ENCODE measurements at places on chromosomes 13 and 19.

DNA sequence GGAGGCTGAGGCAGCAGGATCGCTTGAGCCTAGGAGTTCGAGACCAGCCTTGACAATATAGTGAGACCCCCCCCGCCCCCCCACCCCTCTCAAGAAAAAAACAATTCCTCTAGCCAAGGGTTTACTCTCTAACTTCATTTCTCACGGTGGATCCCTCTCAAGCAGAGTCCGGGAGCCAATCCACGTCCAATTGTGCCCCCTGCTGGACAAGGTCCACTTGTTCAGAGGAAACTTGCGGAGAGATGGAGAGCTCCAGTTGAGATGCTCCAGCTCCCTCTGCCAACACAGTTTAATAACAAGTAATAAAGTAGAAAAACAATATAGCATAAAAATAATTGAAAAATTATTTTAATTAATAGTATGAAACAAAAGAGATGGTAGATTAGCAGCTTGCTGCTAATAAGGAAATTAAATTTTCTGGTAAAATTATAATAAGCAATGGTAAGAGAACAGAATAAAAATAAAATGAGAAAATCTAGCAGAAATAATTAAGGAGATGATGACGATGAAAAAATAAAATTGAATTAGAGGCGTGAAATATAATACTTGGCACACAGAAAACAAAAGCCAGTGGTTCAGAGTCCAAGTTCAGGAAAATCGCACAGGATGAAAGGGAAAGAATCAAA lies 14.5 kb upstream of the SIGLEC14 start:
- DNase-seq: peak; percentile 35

DNA sequence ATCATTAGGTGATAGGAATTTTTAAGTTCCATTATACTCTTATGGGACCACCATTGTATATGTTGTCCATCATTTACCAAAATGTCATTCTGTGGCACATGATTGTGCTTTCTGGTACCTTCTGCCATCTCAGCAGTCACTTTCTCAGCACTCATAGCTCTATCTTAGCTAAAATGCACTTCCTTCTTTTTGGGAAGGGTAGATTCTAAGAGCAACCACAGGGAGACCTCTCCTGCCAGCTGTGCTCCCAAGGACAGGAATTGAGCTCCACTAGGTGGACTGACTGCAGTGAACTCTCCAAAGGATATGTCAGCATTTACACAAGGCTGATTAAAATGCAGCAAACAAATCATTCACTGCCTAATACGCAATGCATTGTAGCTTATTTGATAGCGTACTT lies 91.8 kb upstream of the OBI1 start:
- DNase-seq: no peak

GRCh38 chr19:33557196-33557595 lies 35.6 kb upstream of the PEPD start:
- DNase-seq: no peak

- DNase-seq: peak; percentile 29
These were observed 1.5 kb downstream of the ERF start for GRCh38 chr19:42253245-42254088.

GRCh38 chr13:21310220-21310619 lies 133.8 kb downstream of the MRPL57 start:
- no peak for DNase-seq

DNA sequence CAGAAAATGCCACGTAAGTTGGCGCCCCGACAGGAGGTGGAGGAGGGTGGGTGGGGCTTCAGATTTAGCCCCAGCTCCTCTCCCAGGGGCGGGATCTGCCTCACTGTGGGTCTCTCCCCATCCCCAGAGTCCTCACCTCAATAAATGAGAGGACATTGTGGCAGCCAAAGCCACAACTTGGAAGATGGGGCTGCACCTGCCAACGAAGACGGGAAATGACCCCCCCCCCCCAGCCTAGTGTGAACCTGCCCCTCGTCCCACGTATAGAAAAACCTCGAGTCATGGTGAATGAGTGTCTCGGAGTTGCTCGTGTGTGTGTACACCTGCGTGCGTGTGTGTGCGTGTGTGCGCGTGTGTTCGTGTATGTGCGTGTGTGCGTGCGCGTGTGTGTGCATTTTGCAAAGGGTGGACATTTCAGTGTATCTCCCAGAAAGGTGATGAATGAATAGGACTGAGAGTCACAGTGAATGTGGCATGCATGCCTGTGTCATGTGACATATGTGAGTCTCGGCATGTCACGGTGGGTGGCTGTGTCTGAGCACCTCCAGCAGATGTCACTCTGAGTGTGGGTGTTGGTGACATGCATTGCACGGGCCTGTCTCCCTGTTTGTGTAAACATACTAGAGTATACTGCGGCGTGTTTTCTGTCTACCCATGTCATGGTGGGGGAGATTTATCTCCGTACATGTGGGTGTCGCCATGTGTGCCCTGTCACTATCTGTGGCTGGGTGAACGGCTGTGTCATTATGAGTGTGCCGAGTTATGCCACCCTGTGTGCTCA lies 1.5 kb upstream of the TRAPPC5 start:
- no peak for DNase-seq

- DNase-seq: no peak
These were observed 47.1 kb downstream of the USPL1 start for GRCh38 chr13:30664689-30665275.

GRCh38 chr13:99916366-99917103 lies 55.0 kb downstream of the ZIC5 start:
- DNase-seq: no peak

- no peak for DNase-seq
These were observed 23.1 kb downstream of the LYL1 start for GRCh38 chr19:13079542-13079986.

GRCh38 chr13:32911506-32911905 lies 104.7 kb upstream of the KL start:
- DNase-seq: no peak

GRCh38 chr13:41268764-41269163 lies 5.4 kb upstream of the MTRF1 start:
- DNase-seq: no peak

DNA sequence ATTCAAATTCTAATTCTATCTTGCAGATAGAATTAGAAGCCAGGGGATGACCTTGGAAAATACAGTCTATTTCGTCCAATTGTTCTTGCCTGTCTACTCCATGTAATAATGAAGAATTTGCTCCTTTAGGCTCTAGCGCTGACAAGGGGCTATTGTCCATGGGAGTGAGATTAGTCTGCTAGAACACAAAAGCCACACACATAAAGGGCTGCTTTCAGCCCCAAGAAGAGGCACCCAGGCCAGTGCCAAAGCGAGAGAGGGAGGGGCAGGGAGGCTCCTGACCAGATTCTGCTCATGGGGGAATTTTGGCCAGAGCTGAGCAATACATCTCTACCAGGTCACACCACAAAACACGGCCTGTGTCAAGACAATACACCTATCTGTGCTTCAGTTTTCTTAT lies 1306.9 kb downstream of the UQCRFS1 start:
- DNase-seq: peak; percentile 22

DNA sequence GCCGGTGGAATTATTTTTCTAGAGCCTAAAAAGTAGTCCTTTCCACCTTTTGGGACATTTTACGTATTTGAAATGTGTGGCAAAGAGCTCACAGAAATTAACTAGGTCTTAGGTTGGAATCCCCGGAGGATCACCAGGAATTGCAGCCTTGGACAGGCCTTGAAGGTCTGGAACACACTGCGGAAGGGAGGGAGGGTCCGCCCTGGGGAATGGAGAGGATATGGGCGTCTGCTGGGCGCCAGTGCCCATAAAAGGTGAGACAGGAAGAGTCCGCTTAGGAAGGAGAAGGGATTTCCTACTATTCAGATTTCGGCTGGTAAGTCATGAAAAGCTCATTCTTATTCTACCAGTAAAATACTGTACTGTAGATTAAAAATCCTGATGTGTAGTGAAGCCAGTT lies 111.9 kb downstream of the COL4A2 start:
- no peak for DNase-seq

GRCh38 chr19:13613447-13613846 lies 107.2 kb upstream of the CACNA1A start:
- no peak for DNase-seq

GRCh38 chr19:34217952-34218817 lies 36.2 kb upstream of the GARRE1 start:
- no peak for DNase-seq

DNA sequence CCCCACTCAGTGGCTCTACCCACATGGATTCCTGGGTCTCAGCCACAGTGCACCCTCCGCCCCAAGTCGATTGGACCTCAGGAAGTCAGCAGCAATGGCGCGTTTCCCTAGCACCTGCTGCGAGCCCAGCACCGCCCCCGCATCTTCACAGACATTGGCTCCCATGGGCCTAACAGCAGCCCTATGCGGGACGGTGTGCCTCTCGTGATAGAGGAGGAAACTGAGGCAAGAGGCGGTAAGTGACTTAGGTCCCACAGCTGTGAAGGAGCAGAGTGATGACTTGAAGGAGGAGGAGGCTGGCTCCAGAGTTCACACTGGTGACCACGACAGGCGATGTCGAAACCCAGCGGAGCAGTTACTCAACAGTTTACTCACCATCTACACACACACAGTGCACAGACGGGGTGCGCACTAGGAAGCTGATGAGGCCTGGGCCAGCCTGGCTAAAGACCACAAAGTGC lies 104.5 kb upstream of the SOX1 start:
- no peak for DNase-seq

GRCh38 chr13:75959861-75960481 lies 323.8 kb downstream of the LMO7 start:
- no peak for DNase-seq

DNA sequence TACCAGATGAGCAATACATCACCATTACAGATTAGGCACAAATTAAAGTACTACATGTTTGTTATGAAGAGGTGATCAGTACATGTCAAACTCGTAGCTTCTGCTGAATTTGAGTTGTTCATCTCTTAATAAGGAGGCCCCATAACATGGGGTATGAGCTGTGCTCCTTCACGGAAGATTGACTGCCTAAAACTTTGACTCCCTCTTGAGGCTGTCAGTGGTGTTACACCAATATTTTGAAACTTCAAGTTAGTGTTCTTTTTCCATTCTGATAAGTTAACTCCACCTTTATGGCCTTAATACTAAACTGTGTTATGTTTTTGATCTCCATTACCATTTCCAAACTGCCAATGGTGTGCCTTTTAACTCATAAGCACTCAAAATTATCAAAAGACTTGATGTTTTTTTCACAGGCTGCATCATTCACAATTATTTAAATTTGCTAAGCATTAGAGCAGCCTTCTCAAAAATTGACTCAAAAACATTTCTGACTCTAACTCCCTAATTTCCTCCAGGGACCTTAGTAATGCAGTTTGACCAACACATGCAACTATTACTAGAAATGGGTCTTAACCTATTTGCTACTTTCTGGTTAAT lies 1591.5 kb downstream of the PCDH9 start:
- DNase-seq: no peak

GRCh38 chr13:68535329-68535728 lies 1305.2 kb upstream of the PCDH9 start:
- no peak for DNase-seq

DNA sequence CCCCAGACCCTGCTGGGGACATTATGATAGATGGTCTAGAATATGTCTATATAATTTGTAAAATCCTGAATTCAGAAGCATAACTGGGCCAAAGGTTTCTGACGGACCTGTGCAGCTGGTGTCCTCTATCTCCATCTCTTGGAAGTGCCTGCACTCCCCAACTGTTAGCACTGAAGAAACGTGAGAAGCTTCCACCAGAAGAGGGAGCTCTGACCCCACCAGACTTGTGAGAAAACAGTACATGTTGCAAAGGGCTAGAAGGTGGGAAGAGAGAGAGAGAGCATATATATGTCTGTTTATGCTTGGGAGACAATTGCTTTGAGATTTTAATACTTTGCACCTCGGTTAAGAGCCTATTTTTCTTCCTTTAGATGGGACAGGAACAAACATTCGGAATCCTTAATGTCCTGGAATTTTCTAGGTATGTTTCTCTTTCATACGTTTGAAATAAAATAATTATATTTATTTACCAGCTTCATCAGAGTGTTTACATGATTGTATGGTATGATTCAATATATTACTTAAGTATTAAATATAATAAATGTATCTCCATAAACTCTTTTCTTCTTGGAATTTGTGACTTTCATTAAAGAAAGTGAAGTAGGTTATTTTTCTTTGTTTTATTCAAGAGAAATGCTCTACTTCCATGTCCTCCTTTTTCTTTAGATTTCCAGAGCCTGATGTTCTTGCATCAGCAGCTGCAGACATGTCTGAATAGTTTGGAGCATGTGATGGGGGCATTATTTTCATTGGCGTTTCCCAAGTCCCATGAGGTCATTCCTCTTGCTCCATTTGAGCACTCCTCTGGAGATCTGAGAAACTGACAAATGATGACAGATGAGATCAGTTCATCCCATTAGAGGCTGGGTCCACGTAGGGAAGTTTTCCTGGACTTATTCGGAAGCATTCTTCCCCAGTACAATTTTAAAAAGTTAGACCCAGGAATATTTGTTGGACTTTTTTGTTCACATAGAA lies 202.9 kb downstream of the ATP8A2 start:
- DNase-seq: peak; percentile 87

- DNase-seq: no peak
These were observed 4.7 kb upstream of the IRS2 start for GRCh38 chr13:109790942-109791605.

DNA sequence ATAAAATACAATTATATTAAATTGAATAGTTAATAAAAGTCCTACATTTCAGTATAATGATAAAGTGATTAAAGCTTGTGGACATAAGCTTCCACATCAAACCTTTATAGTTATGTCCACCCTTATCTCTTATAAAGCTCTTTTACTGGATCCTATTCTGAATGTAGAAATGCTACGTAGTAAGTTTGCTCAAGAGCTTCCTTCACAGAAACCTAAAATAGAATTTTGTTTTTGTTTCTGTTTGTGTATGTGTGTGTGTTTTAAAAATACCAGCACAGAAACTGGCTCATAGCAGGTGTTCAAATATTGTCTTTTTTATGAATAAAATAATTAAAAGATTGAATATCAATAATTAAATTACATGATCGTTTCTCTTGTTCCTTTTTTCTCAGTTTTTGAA lies 21.0 kb upstream of the UFM1 start:
- DNase-seq: no peak

- no peak for DNase-seq
These were observed 217.0 kb upstream of the OBI1 start for GRCh38 chr13:78875792-78876580.

DNA sequence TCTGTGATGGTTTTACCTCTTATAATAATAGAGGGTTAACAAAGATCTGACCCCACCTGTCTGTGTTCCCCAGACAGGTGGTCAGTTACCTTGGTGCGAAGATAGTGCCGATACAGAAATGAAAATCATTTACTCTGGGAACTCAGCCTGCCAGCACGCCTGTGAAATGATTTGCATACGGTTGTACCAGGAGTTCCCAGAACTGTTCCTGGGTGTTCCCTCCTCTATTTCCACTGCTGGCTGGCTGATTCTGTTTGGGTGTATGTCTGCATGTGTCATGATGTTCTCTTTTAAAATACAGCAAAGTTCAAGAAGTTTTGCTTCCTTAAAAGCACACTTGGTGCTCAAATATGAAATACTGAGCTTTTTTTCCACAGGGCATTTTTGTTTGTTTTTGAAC lies 527.1 kb downstream of the FGF9 start:
- DNase-seq: no peak

Measured in hypothalamus (tissue), 51 donors.